Suppressor macrophage treated with lipopolysaccharide for 1 hour (primary cell): ENCODE measurements at places on chromosomes 3 and 15.

DNA sequence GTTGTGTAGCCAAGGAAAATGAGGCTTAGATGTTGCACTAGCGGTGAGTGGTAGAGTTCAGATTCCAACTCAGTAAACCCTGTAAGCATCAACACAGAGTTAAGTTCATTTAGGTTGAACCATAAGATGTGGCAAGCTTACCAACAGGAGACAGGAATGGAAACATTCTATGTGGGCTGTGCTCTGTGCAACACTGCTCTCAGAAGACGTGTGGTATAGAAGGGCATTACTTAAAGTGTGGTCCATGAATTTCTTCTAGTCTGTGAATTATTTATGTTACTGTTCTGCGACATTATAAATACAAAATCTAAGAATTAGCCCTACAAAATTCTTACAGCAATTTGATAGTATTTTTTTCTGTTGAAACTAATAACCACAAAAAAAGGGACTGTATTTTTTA, 213.3 kb downstream of the GRM7 start:
- DNase-seq: no peak

- DNase-seq: no peak
Observed at GRCh38 chr3:140705954-140706353, 28.1 kb downstream of the TRIM42 start.

DNA sequence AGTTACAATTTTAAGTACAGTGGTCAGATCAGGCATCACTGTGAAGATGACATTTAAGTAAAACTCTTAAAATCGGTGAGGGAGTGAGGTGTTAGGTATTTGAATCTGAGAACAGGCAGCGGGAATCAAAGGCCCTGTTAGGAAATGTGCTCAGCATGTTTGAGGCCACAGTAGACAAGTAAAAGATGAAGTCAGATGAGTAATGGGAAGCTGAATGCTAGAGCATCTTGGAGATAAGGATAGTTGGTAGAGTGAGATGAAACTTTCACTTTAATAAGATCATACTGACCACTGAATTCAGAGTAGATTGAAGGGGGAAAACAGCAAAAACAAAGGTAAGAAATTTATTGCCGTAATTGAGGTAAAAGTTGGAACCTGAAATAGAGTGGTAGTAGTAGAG, 61.6 kb downstream of the DCBLD2 start:
- no peak for DNase-seq

DNA sequence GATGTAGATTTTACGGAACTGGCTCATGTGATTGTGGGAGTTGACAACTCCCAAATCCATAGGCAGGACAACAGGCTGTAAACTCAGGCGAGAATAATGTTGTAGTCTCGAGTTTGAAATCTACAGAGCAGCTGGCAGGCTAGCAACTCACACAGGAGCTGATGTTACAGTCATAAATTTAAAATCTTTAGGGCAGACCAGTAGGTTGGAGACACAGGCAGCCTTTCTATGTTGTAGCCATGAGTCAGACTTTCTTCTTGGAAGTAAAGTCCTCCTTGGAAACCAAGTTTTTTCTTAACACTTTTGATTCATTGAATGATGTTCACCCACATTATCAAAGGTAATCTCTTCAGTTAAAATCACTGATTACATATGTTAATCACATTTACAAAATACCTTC, 89.1 kb upstream of the ALCAM start:
- no peak for DNase-seq

GRCh38 chr3:190644766-190645165, 130.9 kb downstream of the IL1RAP start:
- DNase-seq: no peak

DNA sequence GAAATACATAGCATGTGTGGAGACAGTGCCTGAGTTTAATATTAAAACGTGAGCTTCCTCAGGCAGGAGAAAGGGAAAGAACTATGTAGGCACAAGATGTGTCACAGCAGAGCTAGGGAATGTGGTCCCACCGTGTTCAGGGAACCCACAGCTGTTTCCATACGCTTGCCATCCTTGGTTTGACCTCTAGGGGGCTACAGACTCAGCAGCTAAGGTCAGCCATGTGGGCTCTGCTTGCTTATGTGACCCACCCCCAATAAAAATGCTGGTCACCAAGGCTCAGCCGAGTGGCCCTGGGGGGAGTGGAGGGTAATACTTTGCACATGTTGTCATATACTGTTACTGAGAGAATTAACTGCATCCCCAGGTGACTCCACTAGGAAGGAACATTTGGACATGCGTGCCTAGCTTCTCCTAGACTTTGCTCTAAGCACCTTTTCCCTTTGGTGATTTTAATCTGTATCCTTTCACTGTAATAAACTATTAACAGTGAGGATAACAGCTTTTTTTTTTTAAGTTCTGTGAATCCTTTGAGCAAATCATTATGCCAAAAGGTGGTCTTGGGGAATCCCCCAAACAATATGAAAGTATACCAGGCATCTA, 3.3 kb downstream of the TUBGCP5 start:
- DNase-seq: peak; percentile 77

- DNase-seq: no peak
Observed at GRCh38 chr15:90873998-90874605, 5.7 kb downstream of the FURIN start.

DNA sequence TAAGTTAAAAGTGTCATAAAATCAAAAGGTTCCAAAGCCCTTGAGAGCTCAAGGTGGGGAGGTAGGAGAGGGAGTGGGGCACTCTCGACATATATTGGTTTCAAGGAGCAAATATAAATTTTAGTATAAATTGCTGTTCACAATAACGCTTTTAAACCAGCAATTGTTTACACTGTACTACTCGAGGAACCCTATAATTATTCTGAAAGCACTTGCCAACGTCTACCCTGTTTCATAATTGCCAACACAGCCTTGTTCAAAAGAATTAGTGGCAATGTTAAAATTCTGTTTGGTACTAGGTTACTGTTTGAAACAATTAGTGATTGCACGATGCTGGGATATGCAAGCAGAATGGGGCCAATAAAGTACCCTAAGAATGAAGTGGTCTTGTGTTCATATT, 76.3 kb upstream of the ICE2 start:
- DNase-seq: no peak

GRCh38 chr3:128194843-128195242, 41.6 kb downstream of the EEFSEC start:
- DNase-seq: no peak

DNA sequence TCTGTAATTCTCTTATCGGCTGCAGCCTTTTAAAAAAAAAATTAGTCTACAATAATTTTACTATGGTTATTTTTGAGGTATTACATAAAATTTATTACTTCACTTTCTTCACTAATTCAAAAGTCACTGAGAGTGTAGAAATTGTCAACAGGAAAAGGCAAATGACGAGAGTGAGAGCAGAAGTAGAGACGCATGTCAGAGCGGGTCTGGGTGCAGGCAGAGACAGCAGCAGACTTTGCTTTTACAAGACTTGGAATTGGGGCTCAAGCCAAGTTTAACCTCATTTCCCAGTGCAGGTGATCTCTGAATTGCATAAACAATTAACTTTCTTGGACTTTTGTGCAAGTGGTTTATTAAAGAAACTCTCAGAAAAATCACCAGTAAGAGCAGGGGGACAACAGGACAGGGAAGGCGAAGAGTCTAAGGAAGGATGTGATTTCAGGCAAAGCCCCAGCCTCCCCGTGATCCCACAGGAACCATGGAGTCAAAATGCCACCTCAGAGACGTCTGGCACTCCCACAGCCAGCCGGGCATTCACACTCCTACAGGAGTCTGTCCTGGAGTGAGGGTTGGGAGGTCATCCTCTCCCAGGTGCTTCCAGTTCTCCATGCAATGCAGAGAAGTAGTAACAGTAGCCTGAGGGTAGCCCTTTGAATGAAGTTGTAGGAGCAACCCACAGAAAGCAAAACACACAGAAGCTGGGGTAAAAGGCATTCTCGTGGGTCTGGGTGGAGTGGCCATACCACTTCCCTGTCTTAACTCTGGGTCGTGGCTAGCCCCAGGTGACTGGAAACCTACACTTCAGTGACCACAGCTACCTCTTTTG, 274.0 kb upstream of the TGFBR2 start:
- DNase-seq: peak; percentile 24

GRCh38 chr15:60975218-60975617, 253.9 kb downstream of the RORA start:
- DNase-seq: no peak

GRCh38 chr3:14150491-14151230, 25.8 kb downstream of the TMEM43 start:
- no peak for DNase-seq

DNA sequence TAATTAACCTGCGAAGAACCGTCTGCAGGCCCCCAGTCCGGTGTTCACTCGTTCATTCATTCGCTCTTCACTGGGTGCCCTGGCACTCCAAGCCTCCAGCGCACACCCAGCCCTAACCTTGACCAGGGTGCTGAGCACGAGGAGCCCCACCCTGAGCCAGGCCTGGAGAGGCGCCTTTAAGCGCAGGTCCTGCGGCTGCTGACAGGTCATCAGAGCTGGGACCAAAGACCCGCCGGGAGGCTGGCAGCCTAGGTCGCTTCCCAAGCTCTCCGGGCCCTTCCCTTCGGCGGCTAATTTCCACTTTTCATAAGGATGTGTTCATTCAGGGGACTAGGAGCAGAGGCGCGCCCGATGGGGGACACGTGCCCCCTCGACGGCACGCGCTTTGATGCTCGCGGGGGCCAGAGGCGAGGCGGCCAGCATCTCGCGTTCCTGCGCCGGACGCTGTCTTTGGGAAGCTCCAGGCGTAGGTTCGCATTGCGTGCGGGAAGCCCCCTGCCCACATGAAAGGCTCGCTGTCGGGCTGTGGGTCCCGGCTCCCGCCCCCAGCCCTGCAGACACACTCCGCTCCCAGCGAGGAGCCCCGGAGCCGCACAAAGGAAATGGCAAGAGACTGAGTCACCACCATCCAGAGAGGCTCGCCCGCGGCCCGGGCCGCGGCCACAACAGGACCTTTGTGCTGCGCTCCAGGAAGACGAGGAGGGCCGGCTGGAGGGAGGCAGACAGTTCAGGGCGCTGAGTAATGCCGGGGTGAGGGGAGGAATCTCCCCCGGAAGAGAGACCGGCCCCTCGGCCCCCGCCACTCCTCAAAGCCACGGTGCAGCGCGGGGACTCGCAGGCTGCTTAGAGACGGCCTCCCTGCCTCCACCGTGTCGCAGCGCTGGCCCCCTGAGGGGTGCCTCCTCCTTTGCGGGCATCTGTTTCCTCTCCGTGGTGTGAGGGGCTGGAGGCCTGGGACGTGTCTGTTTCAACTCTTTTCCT, 266.4 kb upstream of the HES1 start:
- DNase-seq: peak; percentile 85

DNA sequence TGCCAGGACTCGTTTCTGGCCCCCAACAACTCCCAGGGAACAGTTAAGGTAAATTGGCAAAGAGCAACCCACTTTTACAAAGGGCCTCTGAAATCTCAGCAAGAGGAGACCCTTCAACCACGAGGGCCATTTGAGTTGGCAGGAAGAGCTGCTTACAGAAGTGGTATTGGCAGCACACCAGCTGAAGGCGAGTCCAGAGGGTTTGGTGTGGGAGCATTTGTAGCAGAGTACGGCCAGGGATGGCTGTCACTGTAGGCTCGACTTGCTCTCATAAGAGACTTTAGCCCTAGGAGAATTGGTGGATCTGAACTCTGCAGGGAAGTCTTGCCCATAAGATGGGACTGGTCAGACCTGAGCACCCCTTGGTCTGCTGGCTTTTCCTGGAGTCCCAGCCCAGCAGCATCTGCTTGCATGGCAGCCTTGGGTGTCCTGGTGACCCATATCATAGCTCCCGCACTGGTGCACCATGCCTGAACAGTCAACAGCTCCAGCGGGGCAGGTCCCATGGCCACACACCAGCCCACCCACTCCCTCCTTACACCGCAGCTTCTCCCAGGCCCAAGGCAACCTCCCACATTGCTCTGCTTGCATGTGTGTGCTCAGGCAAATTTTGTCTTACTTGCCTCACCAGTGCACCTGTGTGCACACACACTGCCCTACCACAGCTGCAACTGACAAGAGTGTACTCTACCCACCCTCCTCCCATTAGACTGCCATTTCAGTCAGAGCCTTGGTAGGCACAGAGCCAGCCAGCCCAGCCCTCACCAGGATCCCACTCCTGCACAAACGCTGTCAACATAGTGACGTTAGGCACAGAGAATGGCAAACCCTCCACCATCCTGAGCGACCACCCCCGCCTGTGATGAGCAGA, 861.6 kb upstream of the DPPA4 start:
- no peak for DNase-seq
